Dermis blood vessel endothelial cell (primary cell): ENCODE measurements at places on chromosomes 6 and 20.
A peak's percentile ranks its signal among the peaks of the same experiment; 100 is the strongest.

DNA sequence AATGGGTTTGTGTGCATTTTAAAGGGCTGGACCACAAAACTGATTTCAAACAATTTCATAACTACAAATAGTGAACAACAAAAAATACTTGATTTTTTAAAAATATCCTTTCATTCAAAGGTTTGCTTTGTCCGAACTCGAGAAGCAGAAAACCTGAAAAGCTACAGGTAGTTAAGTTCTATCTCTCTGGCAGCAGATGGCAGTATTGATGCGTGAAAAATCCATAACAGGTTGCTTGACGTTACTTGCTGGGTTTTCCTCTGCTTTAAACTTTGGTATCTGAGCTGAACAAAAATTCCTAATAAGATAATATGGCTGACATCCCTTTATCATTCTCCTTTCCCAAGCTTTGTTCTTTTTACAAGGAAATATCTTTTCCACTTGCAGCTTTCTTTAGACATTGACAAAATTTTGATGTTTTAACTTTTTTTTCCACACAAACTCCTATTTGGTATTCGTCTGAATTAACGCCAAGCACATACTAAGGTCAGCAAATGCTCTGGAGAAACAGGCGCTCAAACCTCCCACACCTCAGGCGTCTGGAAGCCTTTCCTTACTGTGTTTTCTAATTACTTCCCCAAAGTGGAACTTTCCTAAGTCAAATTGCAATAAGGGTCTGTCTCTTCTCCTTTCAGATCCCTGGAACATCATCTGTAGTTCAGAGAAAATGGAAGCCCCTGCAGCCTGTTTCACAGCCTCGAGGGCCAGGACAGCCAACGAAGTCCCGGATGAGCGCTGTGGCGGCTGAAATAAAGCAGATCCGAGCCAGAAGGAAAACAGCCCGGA, 50.3 kb upstream of the GFRAL start:
- DNase-seq = peak; percentile 70

DNA sequence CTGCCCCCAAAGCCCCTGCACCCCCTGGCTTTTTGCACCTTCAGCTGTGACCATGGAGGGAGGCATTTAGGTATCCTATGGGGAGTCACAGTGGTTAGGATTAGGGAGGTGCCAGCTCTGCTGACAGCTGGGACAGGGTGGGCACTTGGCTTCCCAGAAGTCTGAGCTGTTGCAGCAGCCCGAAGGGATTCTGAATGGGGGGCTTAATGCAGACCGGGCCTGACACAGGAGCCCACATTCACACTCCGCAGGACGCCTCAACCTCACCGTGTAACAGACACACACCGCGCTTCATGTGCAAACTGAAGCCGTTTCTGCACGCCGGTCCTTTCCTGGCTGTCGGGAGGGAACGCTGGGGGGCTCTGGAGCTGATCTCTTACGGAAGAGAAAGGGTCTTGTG, 1.9 kb downstream of the EBF4 start:
- no peak for DNase-seq

DNA sequence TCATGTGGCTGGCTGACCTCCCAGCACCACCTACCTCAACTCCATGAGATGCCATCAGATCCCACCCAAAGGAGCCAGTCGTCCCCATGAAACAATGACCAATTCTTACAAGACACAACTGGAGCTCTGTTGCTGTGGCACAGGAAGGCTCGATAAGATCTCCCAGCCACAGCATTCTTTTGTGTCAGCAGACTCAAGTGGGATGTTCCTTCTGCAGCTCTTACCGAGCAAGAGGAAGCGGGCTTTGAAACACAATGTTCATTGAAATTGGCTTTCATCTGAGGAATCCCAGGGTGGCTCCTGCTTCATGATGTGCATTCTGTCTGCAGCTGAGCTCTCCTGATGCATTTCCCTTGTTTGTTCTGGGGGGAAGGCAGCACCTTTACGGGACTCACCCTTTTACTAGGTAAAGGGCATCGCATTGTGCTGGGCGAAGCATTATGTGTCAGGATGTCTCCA, 222.0 kb upstream of the SGK1 start:
- peak; percentile 59 for DNase-seq

DNA sequence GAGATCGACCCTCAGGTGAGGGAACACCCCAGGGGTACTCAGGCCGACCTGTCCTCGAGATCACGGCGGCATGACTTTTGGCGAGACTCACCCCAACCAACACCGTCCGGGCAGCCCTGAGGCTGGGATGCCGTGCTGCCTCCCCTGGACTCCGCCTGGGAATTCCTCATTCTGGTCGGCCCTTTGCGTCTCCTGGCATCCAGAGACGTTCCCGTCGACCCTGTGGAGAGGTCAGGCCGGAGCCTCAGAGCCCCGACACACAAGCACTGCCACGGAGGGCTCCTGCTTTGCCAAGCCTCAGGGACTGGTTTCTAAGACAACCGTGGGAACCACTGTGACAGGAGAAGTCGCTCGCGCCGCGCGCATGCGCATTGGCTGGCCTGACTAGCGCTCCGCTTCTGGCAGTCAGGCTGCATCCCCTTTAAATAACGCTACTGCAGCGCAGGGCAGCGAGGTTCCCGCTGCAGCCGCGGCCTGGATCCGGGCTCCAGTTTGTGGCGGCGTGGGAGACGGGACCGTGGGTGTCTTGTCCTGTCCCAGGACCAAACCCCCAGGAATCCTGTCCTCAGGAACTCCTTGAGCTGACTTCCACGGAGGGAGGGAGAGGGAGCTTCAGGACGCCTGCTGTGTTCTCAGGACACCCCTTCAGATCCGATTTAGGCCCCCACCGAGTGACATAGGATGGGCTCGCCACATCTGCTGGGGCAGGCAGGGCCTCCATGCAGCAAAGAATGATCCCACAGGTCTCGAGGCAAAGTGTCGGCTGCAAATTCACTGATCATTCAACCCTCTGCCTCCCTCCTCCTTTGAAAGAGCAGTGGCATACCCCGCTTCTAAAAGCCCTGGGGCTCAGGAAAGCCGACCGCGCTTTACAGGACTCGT, 163.2 kb upstream of the ZNF337 start:
- DNase-seq = peak; percentile 67

GRCh38 chr20:14951707-14952418, 614.5 kb upstream of the FLRT3 start:
- peak; percentile 72 for DNase-seq

GRCh38 chr20:53216856-53217576, 244.9 kb downstream of the TSHZ2 start:
- peak; percentile 67 for DNase-seq

DNA sequence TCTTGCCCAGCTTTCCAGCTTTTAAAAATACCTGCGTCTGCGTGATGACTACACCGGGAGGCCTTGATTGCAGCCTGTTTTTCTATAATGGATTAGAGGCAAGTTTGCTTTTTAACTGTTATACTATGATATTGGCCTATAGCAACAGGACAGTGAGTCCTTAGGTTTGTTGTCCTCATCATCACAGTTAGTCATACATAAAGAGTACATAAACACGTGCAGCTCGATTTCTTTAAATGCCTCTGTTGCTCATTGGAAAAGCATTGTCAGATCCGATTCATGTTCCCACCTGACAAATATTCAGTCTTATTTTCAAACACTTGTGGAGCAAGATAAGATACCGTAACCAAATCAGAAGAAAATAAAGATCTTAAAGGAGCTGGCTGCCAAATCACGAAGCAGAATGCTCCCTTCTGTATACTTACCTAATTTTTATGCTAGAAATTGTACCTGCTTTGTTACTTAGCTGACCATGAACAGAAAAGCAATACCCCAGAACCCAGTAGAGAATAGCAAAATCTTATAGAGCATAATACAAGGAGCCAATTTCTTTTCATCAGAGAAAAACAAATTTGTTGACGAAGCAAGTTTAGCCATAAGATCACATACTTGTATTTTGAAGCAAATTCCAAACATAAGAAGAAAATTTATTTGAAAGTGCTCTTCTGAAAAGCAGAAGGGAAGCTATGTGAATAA, 100.4 kb downstream of the TMEM200A start:
- no peak for DNase-seq

GRCh38 chr6:31356216-31356945, 598 bp downstream of the HLA-B start:
- peak; percentile 36 for DNase-seq

DNA sequence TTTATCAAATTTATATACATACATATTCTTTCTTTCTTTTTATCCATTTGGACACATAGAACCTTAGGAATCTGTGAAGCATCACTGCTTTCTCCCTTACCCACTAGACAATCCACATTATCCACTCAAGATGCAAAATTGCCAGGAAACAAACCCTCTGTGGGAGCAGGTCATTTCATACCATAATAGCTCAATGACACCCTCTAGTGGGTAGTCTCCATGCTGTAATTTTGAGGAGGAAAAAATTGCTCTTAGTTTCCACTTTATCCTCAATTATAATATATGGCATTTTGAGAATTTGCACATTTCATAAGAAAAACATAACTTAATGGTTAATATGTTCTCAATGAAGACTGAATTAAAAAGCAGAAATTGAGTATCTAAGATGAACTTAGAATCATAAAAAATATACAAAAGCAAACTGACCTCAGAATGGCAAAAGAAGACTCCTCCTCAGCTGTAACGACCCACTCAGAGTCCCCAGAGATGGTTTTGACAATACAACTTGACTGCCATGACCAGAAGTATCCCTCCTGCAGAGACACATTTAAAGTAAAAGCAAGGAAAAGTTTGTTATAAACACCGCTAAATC, 164.1 kb downstream of the FRK start:
- DNase-seq = peak; percentile 48

DNA sequence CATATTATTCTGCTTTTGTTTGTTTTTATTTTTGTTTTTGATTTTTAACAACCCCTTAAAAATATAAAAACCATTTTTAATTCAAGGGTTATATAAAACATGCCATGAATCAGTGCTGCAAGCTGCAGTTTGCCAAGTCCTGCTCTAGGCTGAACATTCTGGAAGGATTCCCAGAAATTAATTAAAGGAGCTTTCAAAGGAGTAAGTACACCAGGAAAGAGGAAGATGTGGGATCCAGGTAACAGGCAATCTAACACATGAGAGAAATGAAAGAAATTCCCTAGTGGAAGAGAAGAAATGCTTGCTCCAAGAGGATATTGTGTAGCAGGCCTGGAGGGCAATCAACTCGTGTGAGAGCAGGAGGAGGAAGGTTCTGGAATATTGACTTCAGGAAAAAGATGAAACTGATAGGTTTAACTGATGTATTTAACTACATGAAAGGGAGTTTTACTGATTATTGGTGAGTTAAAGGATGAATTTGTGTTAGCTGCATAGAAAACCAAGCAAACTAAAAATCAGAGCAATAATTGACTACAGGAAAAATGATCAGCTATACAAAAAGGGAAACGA, 146.0 kb upstream of the PHACTR1 start:
- DNase-seq = peak; percentile 67

DNA sequence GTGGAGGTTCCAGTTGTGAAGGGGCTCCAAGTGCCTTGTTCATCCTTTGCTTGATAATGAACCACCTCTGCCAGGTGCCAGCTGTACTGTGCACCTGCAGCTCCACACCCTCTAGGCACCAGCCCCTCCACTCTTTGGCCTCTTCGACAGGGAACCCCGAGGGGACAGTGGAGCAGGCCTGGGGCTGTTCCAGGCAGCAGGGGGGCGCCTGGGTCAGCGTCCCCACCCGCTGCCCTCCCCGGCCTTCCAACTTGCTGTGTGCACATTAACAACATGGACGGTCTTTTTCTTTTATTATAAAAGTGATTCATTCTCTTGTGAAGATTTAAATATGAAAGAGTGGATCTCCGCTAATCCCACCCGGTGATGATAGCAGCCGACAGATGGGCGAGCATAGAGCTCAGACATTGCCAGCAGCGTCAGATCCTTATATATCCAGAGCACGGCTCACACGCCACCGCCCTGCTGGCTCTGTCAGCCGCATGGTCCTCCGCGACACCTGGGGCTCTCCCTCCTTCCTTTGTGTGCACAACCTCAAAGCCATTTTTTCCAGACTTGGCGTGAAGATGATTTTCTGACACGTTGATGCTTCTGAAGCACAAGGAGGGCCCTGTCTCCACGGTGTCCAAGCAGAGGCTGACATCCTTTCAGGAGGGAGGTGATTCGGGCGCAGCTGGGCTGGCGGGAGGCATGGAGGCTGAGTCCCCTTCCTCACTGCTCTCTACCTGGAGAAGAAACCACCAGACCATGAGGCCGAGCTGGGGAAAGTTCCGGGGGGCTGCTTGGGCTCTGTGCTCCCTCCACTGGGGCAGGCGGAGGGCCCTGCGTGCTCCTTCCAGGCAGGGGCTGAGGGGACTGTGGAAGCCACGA, 22.2 kb upstream of the MRGBP start:
- DNase-seq = no peak

DNA sequence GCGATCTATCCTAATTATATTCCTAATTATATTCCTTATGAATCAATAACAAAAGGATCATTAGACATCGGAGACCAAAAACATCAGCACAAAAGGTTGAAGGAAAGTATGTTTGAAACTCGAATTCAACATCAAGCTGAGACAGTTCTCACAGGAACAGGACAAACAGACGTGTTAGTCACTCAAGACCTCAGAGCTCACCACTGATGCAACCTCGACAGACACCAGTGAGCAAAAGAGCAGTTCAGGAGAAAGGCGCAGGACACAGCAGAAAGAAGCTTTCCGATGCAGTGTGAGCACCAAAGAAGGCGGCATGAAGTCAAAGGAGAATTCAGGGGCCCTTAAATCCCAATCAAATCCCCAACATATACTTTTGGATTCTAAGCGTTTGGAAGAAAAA, 6.3 kb upstream of the RAMACL start:
- DNase-seq = no peak

DNA sequence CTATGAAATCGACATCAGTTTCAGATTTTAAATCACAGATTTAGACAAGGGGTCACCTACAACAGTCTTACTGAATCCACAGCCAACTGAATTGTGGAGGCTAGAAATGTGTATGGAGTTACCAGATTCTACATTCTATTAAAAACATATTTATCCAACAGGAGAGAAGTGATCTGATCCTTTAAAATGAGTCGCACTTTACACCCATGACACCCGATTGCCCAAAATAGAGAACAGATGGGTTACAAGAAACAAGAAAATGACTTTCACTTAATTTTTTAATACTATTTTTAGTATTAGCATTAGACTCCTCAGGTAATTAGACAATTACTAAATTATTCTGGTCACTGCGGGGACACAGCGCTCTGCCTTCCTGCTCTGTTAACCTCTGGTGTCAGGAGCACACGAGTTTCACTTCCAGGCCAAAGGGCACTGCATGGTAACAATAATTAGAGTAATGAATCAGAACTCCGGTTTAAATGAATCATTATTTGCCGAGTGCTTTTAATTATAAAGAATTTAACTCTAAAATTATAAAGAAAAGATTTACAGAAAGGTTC, 108.6 kb downstream of the ATP9A start:
- peak; percentile 39 for DNase-seq

DNA sequence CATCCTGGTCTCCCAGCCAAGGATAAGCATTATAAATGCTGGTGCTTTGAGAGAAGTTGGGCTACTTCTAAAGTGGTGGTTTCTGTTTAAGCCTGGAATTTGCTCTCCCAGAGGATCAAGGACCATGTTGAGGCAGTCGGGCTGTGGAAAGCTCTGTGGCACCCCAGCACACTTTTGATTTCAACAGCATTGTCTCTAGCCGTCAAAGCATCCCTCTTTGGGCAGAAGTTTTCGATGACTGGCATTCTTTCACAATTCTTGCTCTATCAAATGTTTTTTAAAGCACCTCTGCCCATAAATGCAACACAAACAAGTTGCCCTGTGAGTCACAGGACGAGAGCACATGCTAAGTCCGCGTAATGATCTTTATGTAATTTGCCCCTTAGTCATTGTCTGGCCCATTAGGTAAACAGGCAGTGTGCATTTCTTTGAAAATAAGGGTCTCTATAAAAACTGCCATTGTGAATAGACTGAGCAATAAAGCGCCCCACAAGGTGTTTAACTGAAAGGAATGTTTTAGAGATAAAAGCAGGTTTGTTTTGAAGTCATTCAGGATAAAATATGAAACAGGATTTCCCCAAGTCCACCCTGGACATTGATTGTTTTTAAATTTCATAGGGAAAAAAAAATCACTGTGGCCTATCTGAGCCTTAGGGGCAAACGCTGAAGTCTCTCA, 44.7 kb upstream of the FOXQ1 start:
- no peak for DNase-seq
